CD8-positive, alpha-beta memory T cell (primary cell): ENCODE measurements at places on chromosomes 16 and 17. TPM values are rescaled to one million over a fixed set of nuclear protein-coding genes. Genes with fewer than 3 reads are reported as not detected.

DNA sequence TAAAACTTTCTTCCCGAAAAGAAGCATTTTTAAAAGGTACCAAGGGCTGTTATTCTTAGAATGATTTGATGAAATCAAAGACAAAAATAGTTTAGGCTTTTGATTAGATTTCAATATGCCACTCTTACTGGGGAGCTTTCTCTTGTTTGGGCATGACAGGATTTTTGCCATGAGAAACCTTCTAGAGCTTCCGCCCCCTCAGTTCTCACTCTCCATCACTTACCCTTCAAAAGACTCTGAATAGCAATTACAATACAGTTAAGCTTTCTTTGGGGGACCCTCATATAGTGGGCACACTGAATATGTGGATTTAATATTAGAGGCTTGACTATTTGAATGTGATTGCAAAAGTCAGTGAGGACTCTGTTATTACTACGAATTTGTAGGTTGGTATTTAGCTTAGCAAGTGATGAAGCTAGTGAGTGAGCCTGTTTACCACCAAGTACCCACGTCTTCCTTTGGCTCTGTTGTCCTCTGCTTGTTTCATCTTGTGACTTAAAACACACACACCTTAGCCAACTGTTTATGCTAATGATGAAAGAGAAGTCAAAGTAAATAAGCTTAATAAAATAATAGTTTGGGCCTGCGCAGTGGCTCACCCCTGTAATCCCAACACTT, 158.7 kb upstream of the TBX2 start:
- no peak for DNase-seq

DNA sequence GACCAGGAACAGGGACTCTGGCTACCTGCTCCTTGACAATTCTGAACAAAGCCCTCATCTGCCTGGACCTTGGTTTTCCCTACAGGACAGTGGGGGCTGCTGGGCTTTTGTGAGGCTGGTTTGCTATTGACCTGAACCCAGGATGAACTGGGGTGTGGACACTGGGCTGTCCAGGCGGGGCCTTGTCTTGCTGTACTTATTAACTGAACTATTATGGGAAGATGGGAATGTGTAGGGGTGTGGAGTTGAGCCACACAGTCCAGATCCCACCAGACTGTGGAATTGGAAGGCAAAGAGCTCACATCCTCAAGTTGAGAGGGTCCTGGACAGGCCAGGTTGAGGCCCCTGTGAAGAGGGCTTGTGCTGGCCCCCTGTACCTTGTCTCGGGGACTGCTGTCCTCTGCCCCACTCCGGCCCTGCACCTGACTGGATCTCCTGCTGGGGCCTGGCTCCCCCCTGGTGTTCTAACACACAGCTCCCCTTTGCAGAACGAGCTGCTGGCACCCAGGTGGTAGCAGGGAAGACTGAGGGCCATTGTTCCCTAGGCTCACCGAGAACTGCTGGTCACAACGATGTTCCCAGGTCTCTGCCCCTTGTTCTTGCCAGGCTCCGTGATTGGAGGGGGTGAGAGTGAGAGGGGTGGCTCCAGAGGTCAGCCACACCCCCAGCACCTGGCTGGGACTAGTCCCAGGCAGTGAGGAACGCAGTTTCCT, 51.8 kb upstream of the CDC42EP4 start:
- DNase-seq = no peak

DNA sequence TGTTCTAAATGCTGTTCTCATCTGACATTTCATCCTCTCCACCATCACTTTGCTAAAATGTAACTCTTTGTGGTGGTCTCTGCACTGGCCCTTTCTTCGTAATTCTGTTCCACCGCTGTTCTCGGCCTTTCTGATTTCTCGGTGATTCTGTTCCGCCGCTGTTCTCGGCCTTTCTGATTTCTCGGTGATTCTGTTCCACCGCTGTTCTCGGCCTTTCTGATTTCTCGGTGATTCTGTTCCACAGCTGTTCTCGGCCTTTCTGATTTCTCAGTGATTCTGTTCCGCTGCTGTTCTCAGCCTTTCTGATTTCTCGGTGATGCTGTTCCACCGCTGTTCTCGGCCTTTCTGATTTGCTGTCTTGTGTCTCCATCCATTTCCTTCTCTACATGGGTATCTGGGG, 12.3 kb downstream of the FOXF1 start:
- no peak for DNase-seq

GRCh38 chr17:1787301-1787902, 25.5 kb downstream of the SERPINF1 start:
- DNase-seq = no peak

- peak; percentile 36 for DNase-seq
Measured at GRCh38 chr16:22300427-22301071, 3.3 kb downstream of the POLR3E start.

TVP23A gene
- 0.26 TPM for polyA plus RNA-seq

SLC13A2 gene
- polyA plus RNA-seq = not detected

DNA sequence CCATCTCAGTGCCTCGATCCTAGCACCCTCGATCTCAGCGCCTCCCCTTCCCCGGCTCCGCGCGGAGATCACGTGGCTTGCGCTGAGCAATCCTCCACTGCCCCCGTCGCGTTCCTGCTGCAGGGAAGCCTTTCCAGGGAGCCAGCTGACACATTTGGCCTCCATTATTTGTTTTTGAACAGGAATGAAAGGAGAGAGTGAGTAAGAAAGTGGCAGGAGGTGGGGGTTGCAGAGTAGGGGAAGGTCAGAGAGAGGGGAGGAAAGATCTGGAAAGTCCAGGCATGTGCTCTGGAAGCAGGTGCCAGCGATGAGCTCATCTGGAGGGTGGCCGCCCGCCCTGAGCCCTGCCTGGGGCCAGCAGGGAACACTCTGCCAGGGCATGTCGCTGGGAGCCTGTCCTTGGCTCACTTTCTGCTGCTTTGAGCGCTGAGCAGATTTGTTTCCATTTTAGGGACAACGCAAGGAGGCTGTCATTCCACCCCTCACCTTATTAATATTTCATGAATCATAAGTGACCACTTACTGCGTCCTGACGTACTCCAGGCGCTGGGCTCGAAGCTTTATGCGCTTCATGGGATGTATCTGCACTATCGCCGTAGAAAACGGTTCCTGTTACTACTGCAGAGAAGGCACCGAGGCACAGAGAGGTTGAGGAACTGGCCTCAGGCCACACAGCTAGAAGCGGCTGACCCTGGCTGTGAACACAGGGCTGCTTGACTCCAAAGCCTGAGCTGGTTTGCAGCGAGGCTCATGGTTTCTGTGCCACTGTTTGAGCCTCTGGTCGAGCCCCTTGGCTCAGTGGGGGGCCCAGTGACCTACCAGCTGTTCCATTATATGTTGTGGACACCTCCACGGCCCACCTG, 283.1 kb downstream of the SEC14L1 start:
- no peak for DNase-seq

ZACN gene
- 4.1 TPM for polyA plus RNA-seq

NPIPB6 gene
- 0.28 TPM for polyA plus RNA-seq

DNA sequence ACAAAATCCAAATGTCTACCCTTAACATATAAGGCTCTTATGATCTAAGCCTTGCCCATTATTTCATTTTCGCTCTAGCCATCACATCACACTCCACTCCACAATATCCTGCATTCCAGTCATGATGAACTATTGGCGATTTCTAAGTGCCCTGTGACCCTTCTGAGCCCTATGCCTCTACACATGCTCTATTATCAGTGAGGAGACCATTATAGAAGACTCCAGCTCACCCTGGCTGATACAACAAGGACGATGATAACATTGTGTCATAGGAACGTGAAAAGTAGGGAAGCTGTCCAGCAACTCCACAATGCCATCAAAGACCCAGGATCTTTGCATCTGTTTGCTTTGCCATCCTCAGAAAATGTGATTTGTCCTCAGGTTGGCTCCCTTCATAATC, 29.6 kb upstream of the GNAO1 start:
- no peak for DNase-seq

TRAF4 gene
- 2.7 TPM for polyA plus RNA-seq

DNA sequence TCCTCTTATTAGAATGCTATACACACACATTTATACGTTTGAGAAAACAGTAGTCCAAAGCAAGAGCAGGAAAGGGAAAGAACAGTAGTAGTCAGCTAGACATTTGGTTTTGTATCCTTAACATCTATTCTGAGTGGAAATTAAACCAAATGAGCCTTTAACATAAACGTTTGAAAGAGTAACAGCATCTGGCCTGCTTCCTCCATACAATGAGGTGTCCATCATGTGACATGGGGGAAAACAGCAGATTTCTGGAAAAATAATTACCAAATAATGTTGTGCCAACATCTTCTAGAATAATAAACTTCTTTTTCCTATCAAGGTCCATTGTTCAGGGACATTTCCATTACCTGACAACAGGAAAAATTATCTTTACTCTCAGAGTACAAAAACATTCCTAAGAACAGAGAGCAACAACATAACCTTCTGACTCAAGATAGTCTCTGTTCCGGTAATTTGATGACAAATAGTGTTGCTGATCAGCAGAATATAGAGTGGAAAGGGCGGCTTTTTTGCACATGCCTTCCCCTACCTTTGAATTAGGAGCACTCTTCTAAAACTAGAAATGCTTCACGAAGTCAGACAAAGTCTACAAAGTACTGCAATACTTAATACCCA, 20.2 kb downstream of the CYTH1 start:
- DNase-seq = no peak

- DNase-seq = no peak
Measured at GRCh38 chr17:73197161-73197560, 4.3 kb downstream of the COG1 start.

DNA sequence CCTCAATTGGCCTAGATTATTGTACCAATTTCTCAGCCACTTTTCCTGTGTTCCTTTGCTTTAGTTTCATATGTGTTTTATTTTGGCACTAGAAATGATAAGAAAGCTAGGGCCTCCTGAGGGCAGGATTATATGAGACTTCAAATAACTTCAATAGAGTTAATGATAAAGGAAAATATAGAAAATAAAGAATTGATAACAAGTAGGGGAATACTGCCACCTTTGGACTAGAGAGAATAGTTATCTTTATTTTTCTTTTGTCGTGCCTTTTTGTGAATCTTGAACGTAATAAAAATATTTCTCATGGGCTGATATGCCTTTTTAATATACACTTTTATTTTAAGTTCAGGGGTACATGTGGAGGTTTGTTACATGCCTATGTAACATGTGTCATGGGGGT, 29.3 kb upstream of the RBL2 start:
- no peak for DNase-seq

KRTAP2-3 gene
- not detected for polyA plus RNA-seq

KRT36 gene
- not detected for polyA plus RNA-seq

DNA sequence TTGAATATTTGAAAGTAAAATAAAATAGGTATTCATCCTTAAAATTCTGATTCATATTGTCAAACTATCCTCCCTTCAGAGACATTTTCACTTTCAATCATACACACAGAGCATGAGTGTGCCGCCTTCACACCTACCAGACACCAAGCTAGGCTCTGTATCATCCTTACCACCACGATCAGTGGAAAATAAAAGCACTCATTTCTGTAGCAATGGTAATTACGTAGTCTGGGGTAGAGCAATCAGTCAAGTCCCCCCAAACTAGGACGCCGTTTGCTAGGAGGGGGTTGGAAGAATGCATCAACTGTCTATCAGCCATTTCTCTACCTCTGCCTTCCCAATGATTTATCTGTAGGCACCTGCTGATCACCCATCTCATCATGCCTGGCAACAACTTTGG, 84.6 kb upstream of the GRIN2A start:
- DNase-seq = no peak
